Stimulated activated naive CD4-positive, alpha-beta T cell treated with Interleukin-2 at 50 U/mL for 16 hours (primary cell): ENCODE measurements at places on chromosomes 3 and 15.

DNA sequence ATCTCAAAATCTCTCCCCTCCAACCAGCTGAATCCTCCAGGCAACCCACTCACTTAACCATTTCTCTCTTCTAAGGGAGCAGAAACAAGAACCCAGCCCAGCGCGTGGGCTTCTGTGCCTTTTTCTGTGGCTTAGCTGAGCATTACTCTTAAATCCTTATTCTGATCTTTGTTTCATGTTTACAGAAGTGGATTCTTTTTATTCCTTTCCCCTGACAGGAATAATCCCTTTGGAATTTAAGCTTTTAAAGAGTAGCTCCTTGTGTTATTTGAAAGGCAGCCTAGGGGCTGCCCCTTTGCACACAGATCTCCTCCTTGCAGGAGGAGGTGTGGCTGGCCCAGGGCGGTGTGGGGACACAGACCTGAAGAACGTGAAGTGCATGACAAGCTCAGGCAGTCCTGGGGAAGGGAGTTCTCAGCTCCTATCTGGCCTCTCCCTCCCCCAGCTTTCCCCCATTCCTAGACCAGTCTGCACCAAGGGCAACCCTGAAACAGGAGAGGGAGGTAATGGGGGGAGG lies 77.1 kb upstream of the UBE2E1 start:
- no peak for DNase-seq

GRCh38 chr15:33132233-33132580 lies 62.3 kb downstream of the FMN1 start:
- no peak for DNase-seq

- DNase-seq, result no peak
Measured at GRCh38 chr3:98733812-98734281, 29.3 kb upstream of the ST3GAL6 start.

- DNase-seq, result no peak
Measured at GRCh38 chr15:33639456-33639855, 328.7 kb downstream of the RYR3 start.

GRCh38 chr3:181881749-181882148 lies 170.0 kb downstream of the SOX2 start:
- DNase-seq, result no peak

- peak; percentile 23 for DNase-seq
Measured at GRCh38 chr3:128426128-128426921, 40.4 kb downstream of the DNAJB8 start.

GRCh38 chr3:122943828-122944190 lies 83.8 kb downstream of the SEMA5B start:
- DNase-seq, result no peak

- DNase-seq, result no peak
Measured at GRCh38 chr3:116770815-116771450, 61.4 kb downstream of the TUSC7 start.

- peak; percentile 42 for DNase-seq
Measured at GRCh38 chr3:122533931-122534334, 19.2 kb upstream of the KPNA1 start.

GRCh38 chr3:143658861-143659260 lies 189.4 kb downstream of the SLC9A9 start:
- DNase-seq, result no peak

GRCh38 chr15:67127965-67128364 lies 62.6 kb downstream of the SMAD3 start:
- no peak for DNase-seq

DNA sequence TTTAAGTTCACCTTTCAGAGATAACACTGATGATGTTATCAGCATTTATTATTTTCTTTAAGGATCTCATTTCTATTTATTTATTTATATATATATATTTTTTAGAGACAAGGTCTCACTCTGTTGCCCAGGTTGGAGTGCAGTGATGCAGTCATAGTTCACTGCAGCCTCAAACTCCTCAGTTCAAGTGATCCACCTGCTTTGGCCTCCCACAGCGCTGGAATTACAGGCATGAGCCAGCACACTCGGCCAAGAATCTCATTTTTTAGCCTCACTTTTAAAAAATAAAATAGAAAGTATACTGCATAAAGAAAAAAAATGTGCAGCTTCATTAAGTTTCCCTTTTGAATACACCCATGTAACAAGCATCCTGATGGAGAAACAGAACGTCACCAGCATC lies 35.6 kb downstream of the PLA2G4D start:
- no peak for DNase-seq

GRCh38 chr15:47644722-47645121 lies 72.6 kb upstream of the SEMA6D start:
- DNase-seq, result no peak

GRCh38 chr3:105837947-105838346 lies 30.9 kb downstream of the CBLB start:
- DNase-seq, result no peak

DNA sequence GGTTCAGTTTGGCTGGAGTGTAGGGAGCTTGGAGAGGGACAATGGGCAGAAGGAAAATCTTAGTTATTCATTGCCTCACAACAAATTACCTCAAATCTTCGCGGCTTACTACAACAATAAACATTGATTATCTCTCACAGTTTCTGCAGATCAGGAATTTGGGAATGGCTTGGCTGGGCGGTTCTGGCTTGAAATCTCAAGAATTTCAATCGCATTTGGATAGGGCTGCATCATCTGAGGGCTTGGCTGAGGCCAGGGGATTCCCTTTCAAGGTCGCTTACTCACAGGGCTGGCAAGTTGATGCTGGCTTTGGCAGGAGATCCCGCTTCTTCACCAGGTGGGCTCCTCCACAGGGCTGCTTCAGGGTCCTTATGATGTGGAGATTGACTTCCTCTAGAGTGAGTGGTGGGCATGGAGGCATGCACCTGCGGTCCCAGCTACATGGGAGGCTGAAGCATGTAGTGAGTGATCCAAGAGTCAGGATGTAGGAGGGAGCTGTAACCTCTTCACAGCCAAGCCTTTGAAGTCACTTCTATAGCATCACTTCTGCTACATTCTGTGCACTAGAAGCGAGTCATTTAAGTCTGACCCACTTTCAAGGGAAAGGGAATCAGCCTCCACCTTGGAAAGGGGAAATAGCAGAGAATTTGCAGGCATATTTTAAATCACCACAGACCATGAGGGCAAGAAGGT lies 63.1 kb downstream of the CDC25A start:
- DNase-seq, result no peak

GRCh38 chr15:63915873-63916771 lies 82.4 kb upstream of the HERC1 start:
- DNase-seq, result no peak

DNA sequence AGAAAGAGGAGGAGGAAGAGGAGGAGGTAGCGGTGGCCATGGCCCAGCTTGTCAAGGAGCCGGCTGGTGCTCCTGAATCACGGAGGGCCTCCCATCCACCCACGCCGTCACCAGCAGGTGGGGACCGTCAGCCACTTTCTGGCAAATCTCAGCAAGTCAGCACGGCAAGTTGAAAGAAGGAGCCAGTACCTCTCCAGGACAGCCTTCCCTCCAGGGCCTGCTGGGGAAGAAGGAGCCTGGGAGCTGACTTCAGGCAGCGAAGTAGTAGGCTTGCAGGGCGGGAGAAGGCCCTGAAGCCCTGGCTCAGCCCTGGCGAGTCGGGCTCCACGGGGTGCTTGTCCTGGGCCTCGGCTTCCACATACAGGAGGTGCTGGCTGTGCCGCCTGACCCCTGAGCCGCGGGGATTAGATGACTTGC lies 99.2 kb upstream of the TRPM1 start:
- peak; percentile 41 for DNase-seq

GRCh38 chr3:24582431-24583403 lies 88.1 kb upstream of the THRB start:
- DNase-seq, result no peak

DNA sequence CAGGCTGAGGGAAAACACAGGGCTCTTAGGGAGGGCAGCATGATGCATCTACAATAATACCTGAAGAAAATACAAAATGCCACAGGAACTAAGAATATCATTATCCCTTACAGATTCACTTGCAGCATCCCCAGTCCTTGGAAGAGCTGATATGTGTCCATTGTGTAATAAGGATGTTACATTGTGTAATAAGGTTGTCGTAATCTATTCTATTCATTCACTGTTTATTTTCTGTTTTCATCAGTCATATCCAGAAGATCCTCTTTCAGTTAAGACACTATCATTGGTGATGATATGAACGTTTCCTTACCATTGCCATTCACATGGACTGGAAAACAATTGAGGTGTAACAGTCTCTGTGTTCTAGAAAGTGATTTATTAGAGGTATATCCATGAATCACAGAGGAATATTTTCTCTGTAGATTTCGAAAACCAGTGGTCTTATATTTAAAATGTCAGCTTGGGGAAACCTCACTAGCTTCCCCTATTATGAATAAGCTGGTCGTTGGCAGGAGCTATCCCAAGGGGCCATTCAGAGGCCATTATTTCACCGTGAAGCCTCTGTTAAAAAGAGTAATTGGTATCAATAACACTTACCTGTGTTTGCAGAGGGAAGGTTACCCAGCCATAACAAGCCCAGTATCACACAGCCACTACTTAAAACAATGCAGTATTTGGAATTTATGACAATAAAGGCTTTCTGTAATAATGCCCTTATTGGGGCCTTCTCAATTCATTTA lies 241.1 kb downstream of the ZNF385D start:
- no peak for DNase-seq

DNA sequence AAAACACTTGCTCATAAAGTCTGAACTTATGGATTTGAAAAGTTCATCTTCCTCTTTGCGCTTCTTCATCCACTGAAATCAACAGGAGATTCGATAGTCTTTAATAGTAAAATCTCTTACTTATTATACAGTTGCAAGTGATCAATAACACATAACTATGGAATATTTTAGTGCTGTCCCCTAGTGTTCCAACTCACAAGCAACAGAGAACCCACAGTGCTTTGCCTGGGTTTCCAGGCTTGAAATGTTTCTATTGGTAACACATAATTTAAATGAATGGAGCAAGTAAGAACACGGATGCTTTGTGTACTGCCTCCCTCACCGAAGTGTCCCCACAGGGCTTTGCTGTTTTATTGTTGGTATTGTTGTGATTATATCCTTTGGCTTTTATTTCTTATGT lies 93.5 kb downstream of the WDR72 start:
- no peak for DNase-seq

DNA sequence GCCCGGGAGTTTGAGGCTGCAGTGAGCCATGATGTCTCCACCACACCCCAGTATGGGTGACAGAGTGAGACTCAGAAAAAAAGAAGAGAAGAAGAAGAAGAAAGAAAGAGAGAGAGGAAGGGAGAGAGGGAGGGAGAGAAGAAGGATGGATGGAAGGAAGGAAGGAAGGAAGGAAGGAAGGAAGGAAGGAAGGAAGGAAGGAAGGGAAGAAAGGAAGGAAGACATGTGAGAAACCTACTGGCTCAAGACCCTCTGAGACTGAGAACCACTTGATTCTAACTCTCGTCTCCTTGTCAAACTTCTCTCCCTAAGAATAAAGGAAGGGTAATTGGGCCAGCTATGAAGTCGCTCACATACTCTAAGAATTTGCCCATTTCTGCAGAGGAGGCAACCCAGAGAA lies 148.1 kb upstream of the UBE2E1 start:
- no peak for DNase-seq

DNA sequence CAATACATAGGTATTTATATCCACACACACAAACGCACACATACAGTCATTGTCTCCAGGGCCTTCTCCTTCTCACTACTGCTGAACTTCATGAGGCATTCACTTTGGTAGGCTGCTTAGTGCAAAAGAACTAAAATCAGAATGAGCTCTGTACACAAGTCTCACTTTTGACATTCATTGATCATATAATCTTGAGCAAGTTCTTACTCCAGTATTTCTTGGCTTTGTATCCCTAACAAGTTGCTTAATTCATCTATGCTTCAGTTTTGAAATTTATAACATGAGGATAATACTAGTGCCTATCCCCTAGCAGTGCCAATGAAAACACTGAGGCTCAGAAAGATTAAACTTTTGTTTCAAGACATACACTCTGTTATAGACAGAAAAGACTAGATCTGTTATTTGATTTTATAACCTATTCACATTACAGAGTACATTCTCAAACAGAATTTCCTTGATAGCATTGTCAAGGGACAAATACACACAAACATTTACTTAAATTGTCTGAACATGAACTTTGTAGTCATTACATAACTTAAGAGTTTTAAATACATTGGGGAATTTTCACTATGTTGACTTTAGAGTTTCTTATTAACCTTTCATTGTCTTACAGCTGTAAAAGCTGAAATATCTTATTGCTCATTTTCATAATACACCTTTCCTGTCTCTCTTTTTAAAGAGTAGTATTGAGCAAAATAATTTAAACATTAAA lies 55.0 kb upstream of the SI start:
- DNase-seq, result no peak

- no peak for DNase-seq
Measured at GRCh38 chr3:32303399-32303747, 64.9 kb downstream of the CMTM8 start.

- no peak for DNase-seq
Measured at GRCh38 chr15:96107916-96108315, 222.6 kb upstream of the NR2F2 start.

GRCh38 chr3:16174976-16175901 lies 759 bp downstream of the GALNT15 start:
- DNase-seq, result no peak

DNA sequence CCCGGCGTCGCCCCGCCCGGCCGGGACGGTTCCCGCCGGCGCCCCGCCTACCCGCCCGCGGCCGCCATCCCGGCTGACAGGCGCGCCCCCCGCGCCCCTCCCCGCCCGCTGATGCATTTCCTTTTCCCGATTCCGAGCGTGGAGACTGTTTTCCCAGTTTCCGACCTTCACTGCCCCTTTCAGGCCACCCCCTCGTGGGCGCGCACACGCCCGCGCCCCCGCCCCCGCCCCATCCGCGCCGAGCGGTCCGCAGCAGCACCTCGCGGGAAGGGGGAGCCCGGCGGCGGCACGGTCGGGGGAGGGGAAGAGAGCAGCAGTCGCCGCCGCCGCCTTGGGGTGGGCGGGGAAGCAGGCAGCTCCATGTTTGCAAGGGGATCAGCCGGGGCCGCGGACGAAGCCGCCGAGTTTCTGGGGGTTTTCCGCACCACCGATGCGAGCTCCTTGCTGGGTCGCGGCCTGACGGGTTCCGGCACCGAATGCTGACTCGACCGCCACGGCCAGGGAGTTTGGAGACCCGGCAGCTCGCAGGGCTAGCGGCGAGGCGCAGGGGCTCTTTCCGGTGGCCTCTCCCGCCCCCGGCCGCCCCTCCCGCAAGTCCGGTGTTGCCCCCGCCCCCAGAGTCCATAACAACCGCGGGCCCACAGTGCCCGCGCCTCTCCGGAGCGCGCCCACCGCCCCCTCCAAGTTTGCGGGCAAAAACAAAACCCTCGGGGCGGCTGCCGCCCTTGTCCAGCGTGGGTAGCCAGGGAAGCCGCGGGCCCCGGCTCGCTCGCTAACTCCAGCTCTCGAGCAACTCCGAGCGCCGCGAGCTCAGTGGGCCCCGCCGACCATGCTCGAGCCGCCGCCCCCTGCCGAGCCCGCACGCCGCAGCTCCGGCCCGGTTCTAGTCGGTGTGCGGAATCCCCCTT lies 3.2 kb upstream of the SIN3A start:
- DNase-seq, result peak; percentile 83

GRCh38 chr3:23325466-23326065 lies 122.4 kb downstream of the UBE2E2 start:
- no peak for DNase-seq

GRCh38 chr3:68485051-68485450 lies 447.3 kb downstream of the TAFA4 start:
- DNase-seq, result no peak
